ENCODE measurements at places on chromosomes 1 and 21. TPM values are rescaled to one million over a fixed set of nuclear protein-coding genes. Genes with fewer than 3 reads are reported as not detected.
A peak's percentile ranks its signal among the peaks of the same experiment; 100 is the strongest.

DNA sequence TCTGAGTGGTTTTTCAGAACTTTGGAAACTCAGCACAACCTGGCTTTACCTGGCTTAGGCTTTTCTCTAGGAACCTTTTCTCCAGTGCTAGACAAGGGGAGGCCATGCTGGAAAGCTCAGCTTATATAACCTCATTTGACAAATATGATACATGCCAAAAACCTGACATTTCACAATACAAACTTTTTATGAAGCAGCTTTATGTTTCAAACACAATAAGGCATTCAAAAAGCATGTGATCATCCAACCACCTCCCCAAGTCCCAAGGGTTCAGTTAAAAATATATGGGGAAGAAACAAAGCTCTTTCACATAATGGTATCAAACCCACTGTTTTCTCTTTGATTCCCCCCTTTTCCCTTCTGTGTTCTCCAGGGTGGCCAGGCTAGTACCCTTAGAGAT lies 63.7 kb downstream of the ZC3H11B start:
- no peak for DNase-seq

The LCE2B gene
- total RNA-seq = not detected

- DNase-seq = no peak
Measured at GRCh38 chr1:20165522-20165951, 20.4 kb upstream of the UBXN10 start.

- DNase-seq = peak; percentile 22
Measured at GRCh38 chr1:230976825-230977747, 1.6 kb downstream of the TTC13 start.

DNA sequence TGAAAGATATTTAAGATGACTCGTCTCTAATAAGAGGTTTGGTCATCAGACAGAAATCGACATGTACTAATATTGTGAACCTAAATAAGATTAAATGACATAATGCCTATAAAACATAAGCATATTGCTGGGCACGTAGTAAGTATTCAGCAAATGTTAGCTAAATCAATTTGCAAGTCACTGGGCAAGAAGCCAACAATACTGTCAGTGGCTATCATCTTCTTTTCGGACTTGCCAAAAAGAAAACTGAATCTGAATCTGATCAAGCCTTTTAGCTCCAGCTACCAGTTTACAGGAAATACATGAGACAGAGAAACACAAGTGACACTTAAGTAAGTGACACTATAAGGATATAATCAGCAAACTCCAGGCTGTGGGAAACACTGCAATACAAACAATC lies 46.0 kb downstream of the RPL5 start:
- DNase-seq = no peak

DNA sequence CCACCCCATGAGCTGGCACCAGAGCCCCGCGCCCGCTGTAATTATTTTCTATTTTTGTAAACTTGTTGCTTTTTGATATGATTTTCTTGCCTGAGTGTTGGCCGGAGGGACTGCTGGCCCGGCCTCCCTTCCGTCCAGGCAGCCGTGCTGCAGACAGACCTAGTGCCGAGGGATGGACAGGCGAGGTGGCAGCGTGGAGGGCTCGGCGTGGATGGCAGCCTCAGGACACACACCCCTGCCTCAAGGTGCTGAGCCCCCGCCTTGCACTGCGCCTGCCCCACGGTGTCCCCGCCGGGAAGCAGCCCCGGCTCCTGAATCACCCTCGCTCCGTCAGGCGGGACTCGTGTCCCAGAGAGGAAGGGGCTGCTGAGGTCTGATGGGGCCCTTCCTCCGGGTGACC lies 19.1 kb downstream of the RNF223 start:
- no peak for DNase-seq

The ANGPTL1 gene
- not detected for total RNA-seq

All from activated T-cell treated with anti-CD3 and anti-CD28 coated beads, Interleukin-2, amount 50 U/mL, for 72 hours (primary cell).